BJ (cell line): ENCODE measurements at places on chromosomes 16 and 17.

- DNase-seq = no peak
These were observed 2.5 kb downstream of the TTLL6 start for GRCh38 chr17:48814504-48814903.

DNA sequence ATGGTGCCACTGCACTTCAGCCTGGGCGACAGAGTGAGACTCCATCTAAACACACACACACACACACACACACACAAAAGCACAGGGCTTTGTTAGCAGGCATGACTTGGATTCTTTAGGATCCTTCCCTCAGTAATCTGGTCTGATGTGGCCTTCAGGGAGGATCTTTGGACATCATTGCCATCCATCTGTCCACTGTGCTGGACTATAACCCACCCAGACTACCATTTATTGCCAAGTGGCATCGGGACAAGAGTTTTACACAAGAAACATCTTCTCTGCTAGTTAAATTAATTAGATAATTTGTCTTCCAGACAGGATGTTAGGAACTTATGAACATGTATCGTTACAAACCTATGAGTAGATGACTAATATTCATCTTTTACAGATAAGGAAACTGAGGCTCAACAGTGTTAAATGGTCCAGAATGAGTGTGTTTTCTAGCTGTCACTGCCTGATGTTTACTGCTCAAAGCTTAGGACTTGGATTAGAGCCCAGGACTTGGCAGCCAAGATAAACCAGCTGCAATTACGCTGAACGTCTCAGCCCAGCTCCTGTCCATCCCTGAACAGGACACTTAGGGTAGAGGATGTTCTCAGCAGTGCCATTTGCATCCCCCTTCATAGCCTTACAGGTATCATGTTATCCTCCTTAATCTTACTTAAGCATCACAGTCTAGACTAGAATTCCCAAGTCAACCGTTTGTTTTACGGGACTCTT, 285.8 kb downstream of the WWOX start:
- DNase-seq = no peak

DNA sequence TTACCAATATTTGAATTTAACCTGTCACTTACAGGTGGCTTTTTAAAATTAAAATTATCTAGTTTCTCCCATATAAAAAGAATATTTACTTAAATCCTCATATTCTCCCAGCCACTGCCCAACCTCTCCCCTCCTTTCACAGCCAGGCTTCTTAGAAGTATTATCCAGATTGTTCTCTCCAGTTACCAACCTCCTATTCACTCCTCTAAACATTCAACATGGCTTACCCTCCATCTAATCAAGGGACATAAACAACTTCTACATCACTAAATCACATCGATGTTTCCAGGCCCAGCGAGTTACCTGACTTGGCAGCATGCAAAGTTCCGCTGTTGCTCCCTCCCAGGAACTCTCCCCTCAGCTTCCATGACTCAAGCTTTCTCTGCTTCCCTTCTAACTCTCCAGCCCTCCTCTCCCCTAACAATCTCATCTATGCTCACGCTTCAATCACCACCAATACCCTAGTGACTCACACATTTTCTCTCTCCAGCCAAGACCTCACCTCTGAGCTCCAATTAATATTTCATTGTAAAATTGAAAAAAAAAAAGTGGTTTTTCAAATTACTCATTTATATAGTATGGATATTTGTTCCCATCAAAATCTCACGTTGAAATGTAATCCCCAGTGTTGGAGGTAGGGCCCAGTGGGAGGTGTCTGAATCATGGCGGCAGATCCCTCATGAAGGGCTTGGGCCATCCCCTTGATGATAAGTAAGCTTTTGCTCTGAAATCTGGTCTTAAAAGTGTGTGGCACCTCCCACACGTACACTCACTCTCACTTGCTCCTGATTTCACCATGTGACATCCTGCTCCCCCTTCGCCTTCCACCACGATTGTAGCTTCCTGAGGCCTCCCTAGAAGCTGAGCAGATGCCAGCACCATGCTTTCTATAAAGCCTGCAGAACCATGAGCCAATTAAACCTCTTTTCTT, 88.5 kb downstream of the HELZ start:
- no peak for DNase-seq

DNA sequence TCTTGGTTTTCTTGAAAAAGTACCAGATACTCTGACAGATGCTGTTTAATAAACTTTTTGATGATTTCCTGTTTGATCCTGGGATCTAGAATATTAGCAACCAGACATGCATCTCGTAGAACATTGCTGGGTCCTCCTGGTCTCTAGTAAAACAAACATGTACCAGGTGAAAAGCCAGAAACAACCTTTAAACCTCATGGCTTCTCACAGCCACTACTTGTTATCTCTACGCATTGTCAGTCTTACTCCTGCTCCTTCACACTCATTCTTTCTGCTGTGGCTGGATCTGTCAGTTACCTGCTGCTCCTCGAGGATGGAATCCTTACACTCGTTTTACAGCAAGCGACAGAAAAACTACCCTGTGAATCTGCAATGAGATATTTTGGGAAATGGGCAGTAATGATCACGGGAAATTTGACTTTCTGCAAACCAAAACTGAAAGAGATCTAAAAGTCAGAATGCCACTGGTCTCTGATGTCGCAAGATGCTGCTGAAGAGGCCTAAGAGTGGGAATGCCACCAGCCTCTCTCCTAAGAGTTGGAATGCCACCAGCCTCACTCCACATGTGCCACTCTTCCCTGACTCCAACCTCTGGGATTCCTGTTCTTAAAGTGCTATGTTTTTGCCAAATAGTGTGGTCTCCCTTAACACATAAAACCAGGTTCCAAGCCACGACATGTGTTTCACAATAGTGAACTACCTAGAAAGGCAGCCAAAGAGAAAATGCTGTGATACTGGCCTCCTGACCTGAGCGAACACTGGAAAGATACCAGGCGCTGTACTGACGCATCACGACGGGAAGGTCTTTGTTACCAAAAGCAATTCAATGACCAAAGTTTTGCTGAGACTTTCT, 86.3 kb downstream of the VPS53 start:
- no peak for DNase-seq

GRCh38 chr16:31441956-31442355, 633 bp downstream of the ZNF843 start:
- no peak for DNase-seq

DNA sequence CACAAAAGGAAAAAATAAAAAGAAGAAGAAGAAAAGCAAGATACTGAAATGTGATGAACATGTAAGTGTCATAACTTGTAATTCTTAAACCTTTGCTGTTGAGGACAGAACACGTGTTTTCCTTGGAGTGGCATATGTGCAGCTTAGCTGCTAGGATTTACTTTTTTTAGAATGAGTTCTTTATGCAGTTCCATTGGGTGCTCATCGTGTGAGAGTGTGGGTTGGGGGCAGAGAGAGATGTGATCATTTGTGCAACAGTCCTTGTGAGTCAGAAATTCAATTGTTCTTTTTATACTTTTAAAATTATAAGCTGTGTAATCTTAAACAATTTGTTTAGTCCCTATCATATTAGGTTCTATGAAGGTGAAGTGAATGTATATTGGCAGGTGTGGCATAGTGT, 5.5 kb upstream of the DHRS11 start:
- no peak for DNase-seq

- DNase-seq = peak; percentile 67
These were observed 14.4 kb downstream of the SYCE1L start for GRCh38 chr16:77213542-77214106.

GRCh38 chr16:74623214-74623838, 16.4 kb upstream of the GLG1 start:
- DNase-seq = no peak

GRCh38 chr17:67469208-67469980, 92.3 kb downstream of the PITPNC1 start:
- DNase-seq = no peak

DNA sequence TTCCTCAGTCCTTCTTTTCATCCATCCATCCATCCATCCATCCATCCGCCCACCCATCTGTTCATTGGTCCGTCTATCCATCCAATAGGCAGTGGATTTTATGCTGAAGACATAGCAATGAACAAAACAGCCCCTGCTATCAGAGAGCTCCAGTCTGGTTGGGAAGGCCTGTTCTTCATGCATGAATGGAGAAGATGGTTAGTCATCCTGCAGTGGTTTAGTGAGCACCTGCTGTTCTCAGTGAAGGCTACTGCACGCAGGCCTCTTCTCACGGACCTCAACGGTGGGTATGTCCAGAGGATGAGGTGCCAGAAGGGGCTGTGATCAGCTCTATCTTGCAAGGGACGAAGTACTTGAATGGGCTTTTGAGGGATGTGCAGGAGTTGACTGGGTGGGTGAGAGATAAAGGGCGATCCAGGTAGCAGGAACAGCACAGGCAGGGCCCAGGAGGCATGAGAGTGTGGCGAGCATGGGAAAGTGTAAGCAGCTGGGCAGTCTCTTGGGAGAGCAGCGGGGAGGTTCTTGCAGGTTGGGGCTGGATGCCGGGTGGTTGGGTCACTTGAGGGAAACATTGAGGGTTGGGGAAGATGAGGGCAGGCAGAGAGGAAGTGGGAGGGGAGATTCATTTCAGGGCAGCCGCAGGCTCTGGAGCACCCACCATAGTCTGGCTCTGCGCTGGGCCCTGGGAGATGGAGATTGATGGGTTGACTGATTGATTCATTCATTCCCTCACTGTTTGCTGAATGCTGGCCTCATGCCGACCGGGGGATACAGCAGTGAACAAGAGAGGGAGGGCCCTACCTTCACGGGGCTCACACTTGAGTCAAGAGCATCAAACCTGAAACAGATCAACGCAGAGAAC, 115.0 kb upstream of the CIBAR2 start:
- no peak for DNase-seq

DNA sequence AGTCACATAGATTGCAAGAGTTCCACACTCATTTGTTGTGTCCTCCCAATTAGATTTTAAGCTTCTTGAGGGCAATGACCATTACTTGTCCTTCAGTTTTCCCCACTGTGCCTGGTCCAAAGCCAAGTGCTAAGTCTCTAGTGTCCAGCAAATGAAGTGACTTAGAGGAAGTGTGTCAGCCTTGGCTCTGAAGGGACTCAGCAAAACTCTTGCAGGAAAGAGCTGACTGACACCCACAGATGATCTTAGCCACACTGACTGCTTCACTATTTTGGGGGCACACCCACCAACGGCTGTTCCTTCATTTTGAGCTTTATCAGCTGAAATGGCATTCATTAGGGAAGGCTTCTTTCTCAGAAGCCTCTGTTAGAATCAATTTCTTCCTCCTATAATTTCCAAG, 358.1 kb downstream of the UTP18 start:
- DNase-seq = no peak

DNA sequence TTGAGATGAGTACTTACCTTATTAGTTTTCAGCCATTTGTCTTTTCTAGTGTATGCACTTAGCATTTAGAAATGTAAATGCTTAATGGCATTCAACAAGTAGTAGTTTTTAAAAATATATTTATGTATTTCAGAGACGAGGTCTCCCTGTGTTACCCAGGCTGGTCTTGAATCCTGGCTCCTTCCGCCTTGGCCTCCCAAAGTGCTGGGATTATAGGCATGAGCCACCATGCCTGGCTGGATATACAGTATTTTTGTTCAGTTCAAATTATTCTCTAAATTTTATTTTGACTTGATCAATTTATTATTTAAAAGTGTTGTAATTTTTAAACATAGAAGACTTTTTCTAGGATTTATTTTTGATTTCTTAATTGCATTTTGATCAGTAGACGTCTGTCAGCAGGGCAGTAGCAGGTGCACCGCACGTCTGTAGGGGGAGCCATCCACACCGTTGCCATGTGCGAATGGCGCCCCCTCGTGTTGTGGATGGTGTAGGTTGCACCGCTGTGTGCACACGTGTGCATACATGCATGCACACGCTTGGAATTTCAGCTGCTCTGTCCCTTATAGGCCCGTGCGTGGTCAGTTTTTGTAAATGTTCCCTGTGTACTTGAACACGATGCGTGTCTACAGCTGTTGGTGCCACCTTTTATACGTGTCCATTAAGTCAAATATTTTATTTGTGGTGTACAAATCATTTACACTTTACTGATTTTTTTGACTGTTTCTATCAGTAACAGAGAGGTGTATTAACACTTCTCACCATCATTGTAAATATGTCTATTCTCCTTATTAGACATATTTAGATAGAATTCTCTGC, 30.6 kb downstream of the RPTOR start:
- DNase-seq = no peak

DNA sequence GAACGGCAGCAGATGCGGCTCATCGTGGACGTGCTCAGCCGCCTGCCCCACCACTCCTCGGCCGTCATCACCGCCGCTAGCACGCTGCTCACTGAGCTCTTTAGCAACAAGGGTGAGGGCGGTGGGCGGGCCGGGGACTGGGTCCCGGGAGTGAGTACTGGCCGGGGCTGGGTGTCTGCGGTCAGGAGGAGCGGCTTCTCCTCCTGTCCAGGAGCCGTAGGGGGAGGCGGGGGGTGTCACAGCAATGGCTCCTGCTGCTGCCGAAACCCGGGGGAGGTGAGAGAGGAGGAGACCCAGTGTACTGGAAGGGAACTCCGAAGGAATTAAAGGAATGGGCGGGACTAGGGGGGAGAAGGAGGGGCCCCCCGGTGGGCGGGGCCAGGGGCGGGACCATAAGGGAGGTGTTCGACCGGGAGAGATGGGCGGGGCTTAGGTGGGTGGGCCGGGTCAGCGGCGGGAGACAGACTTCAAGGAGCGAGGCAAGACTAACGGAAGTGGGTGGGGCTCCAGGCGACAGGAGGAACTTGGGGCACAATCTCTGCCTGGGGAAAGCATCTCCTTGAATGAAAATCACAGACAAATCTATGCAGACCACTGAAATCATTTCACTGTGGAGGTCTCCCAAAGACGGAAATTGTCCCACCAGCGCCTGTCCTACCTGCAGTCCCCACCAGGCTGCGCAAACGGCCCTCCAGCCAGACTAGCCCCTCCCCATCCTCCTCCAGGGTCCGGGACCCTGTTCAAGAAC, 2.4 kb downstream of the NAGS start:
- peak; percentile 79 for DNase-seq

- no peak for DNase-seq
These were observed 636 bp upstream of the ERN1 start for GRCh38 chr17:64130559-64131001.

DNA sequence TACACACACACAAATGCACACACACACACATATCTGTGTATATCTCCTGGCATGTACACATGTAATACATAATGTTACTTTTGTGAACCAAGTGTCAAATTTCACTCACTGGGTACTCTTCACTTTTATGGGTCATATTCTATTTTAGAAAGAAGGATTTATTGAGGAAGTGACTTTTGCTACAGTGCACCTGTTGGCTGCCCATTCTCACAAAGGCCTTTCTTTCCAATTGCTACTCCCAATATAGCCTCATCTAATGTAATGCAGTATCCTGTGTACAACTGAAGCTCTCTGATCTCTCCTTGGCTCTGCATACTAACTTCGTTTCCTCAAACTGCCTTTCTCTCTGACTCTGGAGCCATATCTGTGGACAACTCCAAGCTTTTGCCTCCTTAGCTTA, 107.5 kb downstream of the ABCA8 start:
- DNase-seq = no peak

GRCh38 chr16:79067600-79067999, 532.9 kb downstream of the MAF start:
- no peak for DNase-seq

DNA sequence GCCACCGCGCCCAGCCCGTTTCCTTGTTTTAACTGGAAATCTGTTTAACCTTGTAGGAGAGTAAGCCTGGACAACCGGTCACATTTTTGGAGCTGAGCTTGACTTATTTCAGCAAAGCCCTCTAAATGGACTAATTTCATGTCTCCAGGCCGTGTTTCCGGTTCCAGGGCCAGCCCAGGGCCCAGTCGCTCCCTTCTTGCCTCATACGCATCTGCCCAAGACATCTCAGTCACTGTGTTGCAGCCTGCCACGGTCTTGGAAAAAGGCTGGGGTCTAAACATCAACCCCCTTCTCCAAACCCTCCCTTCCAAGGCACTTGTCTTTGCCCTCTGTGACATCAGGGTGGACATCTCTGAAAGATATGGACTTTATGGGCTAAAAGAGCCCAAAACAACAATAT, 18.9 kb downstream of the PLEKHG4 start:
- no peak for DNase-seq
